Stimulated activated CD8-positive, alpha-beta memory T cell treated with anti-CD3 and anti-CD28 coated beads, Interleukin-4, amount 100 ng/mL, for 1 hour (primary cell): ENCODE measurements at places on chromosomes 5 and 9.

DNA sequence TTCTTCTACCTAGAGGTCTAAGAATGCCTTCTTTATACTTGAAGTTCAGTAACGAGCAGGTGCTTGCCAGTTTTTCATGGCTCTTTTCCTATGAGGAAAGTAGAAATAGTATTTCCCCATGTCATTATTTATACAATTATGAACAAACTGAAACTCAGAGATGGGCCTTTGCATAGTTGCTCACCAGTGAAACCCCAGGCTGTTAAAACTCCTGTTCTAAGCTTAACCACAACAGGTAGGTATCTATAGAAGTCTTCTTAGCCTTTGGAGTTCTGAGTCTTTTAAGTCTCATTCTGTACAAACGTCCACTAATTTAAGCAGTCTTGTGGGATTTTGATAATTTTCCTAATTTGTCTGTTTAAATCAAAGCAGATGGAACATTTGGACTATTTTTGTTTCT is 90.1 kb downstream of the STARD4 start:
- DNase-seq, result no peak

GRCh38 chr9:18819418-18819817 is 213.6 kb downstream of the SAXO1 start:
- DNase-seq, result no peak

DNA sequence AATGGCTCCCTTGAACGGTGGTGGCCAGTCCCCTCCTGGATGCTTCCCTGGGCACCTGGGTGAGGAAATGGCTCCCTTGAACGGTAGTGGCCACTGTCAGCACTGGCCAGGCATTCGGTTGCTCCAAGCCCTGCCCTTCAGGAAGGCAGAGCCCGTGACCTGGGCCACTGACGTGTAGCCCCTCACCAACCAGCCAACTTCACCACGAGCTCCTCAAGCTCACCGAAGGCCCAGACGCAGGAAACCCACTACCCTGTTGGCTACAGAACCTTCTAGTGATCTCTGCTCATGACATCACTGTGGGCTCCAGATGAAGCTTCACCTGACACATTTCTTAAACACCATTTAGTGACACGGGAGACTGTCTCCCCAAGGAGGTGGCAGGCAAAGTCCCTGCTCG is 9.2 kb downstream of the SLC6A3 start:
- DNase-seq, result no peak

DNA sequence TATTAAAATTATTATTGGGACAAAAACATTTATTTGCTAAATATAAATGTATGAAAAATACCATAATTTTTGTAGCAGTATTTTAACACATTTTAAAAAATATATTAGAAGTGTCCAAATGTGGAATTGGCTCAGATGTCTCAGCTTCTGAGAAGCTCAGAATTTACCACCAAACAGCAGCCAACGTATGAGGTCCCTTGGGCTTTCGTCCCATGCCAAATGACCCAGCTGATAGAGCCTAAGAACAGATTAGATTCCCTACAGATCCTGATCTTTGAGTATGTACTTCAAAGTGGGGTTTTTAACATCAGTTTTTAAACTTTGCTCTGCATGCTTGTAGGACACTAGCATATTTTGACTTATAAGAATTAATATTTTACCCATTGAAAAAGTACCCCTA is 77.3 kb upstream of the RPS23 start:
- no peak for DNase-seq

DNA sequence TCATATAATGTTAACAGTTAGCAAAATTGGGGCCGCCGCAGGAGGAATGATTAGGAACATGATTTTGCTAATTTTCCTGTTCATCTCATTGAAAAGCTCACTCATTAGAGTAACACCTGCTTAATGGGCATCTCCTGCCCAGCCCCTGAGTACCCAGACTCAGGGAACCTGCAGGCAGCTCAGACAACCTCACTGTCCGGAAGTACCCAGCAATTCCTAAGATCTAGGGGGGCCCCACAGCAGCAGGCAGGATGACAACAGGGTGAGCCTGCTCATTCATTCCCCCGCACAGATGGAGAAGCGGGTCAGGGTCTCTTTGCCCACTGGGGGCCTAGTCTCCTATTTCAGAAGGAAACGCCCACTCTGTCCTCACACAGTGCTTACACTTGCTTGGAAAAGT is 12.6 kb downstream of the FAM78A start:
- DNase-seq, result no peak

- DNase-seq, result no peak
Measured at GRCh38 chr9:116543731-116544400, 143.2 kb upstream of the TRIM32 start.

DNA sequence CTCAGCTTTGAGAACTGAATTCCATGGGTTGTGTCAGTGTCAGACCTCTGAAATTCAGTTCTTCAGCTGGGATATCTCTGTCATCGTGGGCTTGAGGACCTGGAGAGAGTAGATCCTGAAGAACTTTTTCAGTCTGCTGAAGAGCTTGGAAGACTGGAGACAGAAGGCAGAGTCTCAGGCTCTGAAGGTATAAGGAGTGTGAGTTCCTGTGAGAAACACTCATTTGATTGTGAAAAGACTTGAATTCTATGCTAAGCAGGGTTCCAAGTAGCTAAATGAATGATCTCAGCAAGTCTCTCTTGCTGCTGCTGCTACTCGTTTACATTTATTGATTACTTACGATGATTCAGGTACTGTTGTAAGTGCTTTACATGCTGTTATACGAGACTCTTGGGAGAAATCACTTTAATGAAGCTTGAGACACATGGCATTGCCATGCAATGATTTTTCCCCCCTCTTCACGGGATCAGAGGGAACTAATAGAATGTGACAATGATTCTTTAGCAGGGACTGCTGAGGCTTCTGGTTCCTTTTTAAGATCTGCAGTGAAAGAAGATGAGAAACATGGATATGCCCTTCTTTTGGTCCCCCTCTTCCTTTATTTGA is 63.8 kb downstream of the PTTG1 start:
- no peak for DNase-seq

GRCh38 chr9:91465420-91465819 is 41.8 kb upstream of the NFIL3 start:
- no peak for DNase-seq

- DNase-seq, result no peak
Measured at GRCh38 chr5:44774279-44774880, 34.4 kb upstream of the MRPS30 start.

GRCh38 chr5:128984480-128984879 is 19.2 kb downstream of the SLC27A6 start:
- DNase-seq, result no peak

DNA sequence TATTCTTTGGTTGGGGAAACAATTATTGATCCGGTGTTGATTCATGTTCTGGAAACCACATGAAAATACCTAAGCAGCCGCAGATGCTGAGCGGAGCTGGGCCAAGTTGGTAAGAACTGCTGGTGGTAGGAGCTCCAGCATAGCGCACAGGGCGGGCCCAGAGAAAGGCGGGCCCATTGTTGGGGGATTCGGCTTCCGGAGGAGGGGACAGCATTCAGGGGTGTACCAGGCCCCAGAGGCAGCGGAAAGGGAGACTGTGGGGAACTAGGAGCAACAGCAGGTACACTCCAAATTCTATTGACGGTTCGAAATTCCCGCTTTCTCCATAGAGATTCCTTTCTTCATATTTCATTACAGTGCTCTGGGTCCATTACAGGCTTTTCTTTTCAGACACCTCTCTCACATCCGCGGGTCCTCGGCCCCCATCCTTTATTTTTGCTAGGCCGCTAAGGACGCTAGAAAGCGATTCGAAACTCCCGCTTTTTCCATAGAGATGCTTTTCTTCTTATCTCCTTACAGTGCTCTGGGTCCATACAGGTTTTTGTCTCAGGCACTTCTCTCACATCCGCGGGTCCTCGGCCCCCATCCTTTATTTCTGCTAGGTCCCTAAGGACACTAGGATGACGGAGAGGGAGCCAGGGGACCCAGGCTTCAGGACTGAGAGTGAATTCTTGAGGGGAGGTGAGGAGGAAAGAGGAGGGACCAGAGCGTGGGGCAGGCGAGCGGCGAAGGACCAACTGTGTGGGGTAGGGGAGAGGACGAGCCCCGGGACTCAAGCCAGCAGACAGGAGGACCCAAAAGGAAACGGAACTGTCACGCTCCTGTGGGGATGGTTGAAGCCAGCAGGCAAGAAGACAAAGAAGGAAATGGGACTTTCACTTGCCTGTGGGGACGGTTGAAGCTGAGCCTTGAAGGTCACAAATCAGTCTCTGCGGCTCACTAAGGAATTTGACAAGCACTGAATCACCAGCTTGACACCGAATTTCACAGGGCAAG is at the start of gene CCDC152:
CCDC152 (plus strand) TSS at position 213 of the 996 bp plus-strand sequence. CDS start 2,304 bp downstream, outside the sequence.
- DNase-seq, result peak; percentile 17

DNA sequence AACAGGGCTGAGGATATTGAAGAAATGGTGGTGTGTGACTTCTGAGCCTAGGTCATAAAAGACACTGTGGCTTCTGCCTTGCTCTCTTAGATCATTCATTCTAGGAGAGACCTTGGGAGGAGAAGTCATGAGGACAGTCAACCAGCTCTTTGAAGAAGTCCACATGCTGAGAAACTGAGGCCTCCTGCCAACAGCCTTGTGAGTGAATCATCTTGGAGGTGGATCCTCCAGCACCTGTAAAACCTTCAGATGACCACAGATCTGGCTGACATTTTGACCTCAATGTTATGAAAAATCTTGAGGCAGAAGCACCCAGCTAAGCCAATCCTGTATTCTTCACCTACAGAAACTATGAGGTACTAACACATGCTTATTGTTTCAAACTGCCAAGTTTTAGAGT is 165.9 kb downstream of the CARTPT start:
- DNase-seq, result no peak

DNA sequence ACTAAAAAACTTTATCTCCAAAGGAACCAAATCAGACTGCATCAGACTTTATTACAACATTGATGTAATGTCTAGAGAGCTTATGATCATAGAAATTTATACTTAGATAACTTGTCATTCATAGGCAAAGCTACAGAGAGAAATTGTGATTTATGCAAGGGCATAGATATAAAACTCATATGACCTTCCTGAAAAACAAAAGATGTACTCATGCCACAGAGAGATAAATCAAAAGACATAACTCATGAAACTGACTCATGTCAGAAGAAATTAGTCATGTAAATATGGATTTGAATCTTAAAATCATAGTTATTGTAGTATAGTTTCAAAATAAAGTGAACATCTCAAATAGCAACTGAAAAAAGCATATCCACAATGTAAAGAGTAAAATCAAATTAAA is 186.2 kb downstream of the GABBR2 start:
- DNase-seq, result no peak

DNA sequence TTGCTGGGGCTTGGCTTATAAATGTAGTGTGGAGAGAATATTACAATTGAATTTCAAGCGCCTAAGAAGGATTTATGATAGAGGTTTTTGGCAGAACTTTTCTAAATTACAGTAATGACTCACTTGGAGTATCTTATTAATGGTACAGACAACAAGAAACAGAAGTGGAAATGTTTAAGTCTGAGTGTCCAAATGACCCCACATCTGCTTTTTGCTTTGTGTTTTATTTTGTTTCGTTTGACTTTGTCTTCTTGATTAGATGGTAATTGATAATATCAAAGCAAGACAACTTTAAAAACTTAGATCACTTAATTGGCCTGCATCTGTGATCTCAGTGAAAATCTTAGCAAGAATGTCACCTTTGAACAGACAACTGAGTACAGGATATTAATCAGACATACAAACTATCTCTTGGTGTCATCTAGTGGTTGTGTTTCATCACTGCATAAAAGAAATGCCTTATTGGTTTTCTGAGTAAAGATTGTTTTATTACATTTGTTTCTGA is 577.4 kb downstream of the ISL1 start:
- DNase-seq, result no peak

GRCh38 chr5:72599519-72600370 is 92.5 kb upstream of the ZNF366 start:
- DNase-seq, result no peak

DNA sequence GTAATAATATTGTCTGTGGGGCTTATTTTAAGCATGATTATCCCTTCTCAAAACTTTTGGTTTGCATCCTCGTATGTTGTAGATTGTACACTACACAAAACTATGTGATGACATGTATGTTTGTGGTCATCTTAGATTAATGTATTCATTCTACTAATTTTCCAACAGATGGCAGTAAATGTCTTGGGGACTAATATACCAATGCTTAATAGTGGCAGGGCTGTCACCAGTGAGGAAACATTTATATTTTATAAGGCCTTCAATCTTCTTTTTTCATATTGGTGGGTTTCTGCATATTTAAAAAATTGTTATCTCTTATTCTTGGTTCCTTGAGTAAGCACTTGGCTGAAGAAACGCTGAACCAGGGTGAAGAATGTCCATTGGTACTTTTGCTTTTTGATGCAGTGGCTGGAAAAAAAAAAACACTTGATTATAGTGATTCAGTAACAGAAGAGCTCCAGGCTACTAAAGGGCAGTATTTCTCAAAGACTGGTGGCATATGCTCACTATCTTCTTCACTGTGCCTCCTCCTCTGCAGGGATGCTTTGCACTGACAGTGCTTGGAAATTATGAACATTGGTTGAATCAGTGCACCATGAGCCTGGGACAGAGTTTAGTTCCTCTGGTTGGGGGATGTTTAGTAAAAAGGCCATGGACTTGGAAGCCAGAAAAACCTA is 530.3 kb downstream of the RASEF start:
- DNase-seq, result no peak

- DNase-seq, result no peak
Measured at GRCh38 chr9:108377382-108377781, 478.4 kb downstream of the ACTL7B start.

GRCh38 chr9:38066197-38066913 is 2.7 kb downstream of the SHB start:
- no peak for DNase-seq

- DNase-seq, result no peak
Measured at GRCh38 chr5:154771383-154771901, 16.3 kb downstream of the LARP1 start.

DNA sequence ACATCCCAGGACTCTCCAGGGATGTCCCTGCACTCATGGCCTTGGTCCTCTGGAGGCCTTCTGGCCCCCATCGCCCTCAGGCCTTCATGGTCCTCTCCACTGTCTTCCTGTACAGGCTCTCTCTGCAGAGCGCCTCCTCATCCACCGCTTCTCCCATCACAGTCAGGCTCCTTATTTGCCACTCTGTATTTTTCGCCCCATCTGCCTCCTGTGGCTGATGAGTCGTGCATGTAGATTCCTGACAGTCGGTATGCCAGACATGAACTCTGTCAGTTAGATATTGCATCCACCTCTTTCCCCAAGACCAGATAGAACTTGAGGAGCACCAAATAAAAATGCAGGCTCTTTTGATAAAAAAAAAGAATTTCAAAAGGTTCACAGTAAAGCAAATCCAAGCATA is 362.8 kb downstream of the IRX1 start:
- DNase-seq, result no peak

DNA sequence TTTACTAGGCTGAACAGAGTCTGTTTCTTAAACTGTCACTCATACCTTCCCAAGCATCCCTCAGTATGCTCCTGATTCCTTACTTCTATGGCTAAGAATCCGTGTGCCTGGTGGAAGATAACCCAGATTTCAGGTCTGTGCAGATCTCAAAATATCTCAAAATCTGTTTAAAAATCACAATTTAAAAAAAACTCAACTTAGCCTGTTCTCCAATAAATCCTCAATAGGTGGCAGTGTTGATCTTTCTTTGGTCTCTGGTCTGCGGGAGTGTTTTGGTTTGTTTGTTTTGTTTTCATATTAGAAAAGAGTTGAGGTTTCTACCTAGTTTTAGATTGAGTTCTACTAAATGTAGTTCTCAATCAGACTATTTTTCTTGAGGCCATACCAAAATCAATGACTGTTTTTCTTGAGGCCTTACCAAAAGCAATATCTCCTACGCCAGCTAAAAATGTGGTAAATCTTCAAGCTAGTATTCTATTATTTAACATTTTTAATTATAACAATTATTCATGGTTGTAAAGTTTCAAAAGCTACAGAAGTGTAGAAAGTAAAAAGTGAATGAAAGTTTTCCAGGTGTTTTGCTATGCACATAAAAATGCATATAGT is 57.9 kb downstream of the TGFBR1 start:
- no peak for DNase-seq
